Sigmoid colon (tissue), 7 donors: ENCODE measurements at places on chromosomes 12 and 14. TPM values are rescaled to one million over a fixed set of nuclear protein-coding genes. Genes with fewer than 3 reads are reported as not detected.
A peak's percentile ranks its signal among the peaks of the same experiment; 100 is the strongest.

DNA sequence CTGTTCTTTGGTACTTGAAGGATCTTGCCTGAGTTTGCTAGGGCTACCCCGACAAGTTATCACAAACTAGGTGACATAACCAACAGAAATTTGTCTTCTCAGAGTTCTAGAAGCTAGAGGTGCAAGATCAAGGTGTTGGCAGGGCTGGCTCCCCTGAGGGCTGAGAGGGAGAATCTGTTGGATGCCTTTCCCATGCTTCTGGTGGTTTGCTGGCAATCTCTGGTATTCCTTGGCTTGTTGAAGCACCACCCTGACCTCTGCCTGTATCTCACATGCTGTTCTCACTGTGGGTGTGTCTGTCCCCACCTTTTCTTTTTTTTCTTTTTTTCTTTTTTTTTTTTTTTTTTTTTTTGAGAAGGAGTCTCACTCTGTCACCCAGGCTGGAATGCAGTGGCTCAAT lies 81.2 kb downstream of the VCPKMT start:
- DNase-seq: no peak

- DNase-seq: peak; percentile 71
These were observed 398.6 kb downstream of the ZFP36L1 start for GRCh38 chr14:68394118-68394763.

Gene GNB3
- polyA plus RNA-seq: 0.46 TPM

DNA sequence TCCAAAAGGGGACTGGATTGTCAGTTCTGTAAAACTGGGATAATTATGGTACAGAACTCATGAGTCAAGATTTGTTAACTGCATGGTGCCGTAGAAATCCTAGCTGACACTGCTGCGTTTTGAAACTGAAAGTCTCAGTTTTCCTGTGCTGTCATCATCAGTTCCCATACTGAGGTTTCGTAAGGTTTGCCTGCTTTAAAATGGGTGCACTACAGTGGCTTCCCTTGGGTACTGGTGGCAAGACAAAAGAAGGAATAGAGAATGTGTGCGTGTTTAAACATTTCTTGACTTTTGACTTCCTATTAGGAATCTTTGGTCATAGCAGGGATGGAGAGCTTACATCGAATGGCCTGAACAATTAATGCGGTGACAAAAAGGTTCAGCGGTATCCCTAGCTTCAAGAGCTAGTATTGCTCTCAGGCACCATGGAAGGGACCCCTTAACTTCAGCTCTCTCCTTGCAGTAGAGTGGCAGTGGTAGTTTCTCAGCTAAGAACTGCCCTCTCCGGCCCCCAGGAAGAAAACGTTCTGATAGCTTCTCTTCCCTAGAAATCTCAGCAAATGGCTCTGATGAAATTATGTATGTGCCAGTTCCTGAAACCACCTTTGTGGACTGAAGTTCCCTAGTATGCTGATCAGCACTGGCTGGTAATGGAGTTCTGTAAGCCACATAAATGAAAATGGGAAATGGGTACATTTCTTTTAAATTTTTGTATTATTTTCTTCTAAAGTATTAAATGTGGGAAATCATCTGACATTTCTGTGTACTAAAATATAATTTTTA lies 28.9 kb downstream of the ANO6 start:
- no peak for DNase-seq

Gene FGF6
- not detected for polyA plus RNA-seq

DNA sequence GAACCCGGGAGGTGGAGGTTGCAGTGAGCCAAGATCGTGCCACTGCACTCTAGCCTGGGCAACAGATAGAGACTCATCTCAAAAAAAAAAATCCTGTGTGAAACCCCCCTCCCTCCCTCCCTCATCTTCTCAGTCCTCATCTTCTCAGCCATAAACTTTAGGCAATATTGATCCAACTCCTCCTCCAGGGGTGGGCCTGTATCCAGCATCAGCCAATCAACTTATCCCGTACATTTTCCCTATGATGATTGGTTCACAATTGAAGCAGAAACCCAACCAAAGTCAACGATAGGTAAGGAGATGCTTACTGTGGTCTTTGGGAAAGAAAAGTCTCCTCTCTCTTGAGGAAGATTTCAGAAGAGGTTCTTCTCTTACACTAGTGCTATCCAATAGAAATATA lies 33.5 kb upstream of the CIT start:
- DNase-seq: no peak

Gene C12orf54
- polyA plus RNA-seq: not detected

DNA sequence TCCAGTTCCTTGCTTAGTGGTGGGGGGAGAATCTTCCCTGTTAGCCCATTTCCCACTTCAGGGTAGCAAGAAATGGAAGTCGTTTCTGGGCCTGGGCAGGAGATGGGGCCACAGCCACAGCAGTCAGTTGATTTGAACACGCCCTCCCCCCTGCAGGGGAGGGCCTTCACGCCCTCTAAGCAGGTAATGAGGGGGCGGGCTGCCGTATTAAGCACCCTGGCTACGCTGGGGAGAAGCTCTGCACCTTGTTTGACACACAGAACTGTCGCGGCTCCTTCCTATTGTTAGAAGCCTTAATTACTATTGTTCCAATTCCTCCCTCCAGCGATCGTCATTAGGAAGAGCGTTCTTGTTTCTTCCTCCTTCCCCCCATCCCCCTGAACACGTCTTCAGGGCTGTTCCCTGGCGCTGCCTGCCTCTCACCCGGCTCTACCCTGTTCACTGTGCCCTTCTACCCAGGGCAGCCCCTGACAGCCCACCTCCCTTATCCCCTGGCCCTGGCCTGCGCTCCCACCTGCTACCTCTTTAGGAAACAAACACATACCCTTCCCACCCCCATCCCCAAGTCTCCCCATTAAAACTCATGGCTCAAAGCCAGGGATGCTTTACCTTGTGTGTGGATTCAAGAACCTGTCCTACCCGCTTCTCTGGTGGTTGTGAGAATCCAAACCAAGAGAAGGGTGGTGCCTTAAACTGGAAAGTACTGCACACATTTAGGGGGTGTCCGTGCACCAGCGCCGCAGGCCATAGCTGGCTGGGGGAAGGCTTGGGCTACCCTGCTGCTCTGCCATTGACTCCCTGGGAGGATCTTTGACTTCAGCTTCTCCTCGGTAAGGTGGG lies 137.6 kb downstream of the TSPAN9 start:
- no peak for DNase-seq

DNA sequence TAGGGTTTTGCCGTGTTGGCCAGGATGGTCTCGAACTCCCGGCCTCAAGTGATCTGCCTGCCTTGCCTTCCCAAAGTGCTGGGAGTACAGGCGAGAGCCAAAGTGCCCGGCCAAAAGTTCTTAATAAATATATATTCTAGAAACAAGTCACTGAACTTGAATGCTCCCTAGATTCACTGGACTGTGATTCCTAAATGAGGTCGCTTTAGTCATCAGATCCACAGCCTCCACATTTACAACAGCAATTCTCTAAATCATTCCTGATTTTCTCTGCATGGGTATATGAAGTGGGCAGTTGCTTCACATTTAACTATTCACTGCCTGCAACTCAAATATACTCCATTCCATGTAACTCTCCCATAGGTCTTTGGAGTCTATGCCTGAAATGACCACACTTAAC lies 813.0 kb downstream of the GALC start:
- no peak for DNase-seq

DNA sequence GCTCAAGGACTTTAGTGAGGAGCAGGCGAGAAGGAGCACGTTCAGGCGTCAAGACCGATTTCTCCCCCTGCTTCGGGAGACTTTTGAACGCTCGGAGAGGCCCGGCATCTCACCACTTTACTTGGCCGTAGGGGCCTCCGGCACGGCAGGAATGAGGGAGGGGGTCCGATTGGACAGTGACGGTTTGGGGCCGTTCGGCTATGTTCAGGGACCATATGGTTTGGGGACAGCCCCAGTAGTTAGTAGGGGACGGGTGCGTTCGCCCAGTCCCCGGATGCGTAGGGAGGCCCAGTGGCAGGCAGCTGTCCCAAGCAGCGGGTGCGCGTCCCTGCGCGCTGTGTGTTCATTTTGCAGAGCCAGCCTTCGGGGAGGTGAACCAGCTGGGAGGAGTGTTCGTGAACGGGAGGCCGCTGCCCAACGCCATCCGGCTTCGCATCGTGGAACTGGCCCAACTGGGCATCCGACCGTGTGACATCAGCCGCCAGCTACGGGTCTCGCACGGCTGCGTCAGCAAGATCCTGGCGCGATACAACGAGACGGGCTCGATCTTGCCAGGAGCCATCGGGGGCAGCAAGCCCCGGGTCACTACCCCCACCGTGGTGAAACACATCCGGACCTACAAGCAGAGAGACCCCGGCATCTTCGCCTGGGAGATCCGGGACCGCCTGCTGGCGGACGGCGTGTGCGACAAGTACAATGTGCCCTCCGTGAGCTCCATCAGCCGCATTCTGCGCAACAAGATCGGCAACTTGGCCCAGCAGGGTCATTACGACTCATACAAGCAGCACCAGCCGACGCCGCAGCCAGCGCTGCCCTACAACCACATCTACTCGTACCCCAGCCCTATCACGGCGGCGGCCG lies 1.1 kb downstream of the PAX9 start:
- DNase-seq: no peak
